Effector CD4-positive, alpha-beta T cell (primary cell): ENCODE measurements at places on chromosomes 5 and 9.

- no peak for DNase-seq
These were observed 99.0 kb downstream of the GAPVD1 start for GRCh38 chr9:125360601-125361000.

DNA sequence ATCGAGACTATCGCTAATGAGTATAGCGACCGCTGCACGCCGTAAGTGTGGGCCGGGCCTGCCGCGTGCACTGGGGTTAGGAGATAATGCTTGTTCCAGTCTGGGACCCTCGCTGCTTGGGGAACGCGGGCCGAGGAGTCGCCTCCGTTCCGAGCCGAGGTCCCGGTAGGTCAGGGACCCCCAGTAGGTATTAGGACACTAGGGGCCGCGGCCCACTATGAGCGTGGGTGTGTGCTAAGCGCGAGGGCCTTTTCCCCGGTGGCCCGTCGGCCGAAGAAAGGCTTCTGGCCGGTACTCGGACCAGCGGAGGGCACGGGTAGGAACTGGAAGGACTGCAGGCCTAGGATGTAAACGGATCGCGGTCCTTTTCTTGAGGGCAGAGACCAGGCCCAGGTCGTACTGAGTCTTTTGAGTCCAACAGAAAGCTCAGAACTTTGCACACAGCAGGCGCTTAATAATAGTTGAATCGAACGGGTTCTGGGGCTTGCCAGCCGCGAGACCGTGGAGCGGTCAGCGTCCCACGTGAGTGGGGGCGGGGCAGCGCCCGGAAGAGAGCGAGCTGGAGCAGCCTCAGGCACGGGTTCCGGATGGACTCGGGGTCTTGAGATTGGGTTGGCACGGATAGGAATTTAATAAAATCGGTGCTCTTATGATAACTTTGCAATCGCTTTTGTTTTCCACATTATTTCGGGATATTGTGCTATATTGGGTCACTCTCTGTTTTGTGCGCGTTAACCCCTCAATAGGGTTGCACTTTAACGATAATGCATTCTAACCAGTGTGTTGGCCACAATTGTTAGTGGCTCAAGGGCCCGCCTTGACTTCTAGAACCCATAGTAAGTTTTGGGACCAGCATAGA is 733 bp downstream of the HSPA4 start:
- peak; percentile 11 for DNase-seq

DNA sequence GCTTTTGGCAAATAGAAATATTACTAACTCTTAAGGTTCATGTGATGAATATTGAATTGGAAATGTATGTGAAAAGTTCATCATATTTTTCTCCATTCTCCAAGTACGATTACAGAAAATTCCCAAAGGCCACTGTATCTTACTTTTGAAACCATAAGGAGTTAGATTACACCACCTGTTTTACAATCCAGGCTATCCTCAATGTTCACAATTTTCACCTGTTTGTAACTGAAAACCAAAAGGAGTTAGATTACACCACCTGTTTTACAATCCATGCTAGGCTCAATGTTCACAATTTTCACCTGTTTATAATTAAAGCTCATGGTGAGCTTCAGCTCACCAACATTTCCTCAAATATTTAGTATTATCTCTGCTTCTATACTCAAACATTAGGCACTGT is 188.0 kb downstream of the HCN1 start:
- no peak for DNase-seq

DNA sequence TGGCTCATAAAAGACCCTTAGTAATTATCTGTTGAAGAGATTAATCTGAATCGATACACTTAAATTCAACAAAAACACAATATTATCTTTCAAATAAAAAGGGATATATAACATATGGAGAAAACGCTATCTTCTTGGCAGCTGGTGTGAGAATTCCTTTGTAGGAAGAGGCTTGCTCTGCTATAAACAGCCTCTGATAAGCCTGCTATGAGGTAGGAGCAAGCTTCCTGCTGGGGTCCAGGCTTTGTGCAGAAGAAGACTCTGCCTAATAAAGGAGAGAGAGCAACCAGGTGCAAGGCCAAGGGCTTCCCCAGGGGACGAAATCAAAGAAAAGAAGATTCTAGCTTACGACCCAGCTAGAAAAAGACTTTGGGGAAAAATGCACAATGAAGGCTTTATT is 43.3 kb upstream of the SSBP2 start:
- no peak for DNase-seq

- peak; percentile 36 for DNase-seq
These were observed 1.2 kb downstream of the MIER3 start for GRCh38 chr5:56950626-56951125.

DNA sequence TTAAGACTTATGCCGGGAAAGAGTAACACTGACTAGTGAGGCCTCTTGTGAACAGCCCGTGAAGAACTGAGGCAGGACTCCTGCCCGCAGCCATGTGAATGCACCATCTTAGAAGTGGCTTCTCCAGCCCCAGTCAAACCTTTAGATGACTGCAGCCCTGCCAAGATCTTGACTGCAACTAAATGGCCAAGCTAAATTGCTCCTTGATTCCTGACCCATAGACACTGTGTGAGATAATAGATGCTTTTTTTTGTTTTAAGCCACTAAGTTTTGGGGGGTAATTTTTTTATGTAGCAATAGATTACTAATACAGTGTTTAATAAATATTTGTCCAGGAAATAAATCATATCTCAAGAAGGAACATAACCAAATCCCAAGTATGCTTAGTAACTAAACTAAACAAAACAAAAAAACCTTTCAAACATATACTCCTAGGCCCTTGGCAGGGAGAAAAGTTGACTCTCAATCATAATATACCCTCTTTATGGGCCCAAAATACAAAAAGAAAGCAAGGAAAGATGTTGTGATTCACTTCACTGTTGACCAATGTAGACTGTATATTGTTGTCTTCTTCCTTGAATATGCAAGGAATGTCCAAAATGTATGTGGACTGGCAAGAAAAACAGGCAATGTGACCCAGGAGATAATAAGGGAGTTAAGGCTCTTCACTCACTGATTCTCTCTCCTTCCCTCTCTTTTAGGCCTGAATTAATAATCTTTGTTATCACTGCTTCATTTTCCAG is 79.7 kb upstream of the ZNF366 start:
- DNase-seq, result no peak

DNA sequence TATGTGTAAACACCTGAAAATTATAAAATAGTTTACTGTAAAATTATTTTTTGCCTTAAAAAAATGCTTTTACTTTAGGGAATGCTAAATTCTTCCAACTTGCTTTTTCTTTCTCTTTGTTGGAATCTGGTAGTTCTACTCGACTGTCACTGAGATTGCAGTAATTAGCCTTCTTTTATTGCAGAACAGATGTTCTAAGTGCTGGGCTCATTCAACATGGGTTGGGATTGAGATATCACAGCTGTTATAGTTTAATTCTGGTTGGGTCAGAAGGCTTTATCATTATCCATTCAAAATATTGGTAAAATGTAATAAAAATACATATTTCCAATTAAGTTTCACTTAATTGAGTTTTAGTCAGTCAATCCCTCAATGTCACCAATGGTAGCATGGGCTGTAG is 686.7 kb downstream of the CDH18 start:
- no peak for DNase-seq

DNA sequence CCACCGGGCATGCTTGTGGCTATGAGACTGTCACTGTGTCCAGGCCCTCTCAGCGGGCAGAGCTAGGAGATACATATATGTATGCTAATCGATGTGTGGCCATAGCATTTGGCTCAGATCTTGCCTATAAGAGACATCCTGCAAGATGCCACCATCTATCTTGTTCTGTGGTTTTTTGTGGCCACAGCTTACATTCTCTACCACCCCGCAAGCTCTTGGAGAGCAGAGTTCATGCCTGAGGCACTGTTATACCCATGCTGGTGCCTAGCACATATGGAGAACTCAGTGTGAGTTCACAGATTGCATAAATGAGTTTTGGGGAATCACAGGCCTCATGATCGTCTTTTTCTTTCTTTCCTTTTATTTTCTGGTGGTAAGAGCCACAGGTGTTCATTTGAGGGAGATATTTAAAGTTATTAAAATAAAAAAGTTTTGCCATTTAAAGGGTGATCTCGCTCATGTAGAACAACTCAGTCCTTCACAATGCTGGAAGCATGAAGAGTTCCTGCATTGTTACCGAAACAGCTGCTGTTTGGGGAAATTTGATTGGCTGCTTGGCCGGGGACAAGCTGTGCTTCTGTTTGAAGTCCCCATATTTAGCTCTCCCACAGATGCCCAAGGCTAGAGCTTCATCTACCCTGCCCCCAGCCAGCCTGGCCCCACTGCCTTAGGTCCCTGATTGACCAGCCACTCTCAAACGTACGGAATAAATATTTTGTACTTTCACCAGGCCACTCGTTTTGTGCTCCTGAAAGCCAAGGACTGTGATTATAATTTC is 169.2 kb upstream of the MAP1B start:
- no peak for DNase-seq

DNA sequence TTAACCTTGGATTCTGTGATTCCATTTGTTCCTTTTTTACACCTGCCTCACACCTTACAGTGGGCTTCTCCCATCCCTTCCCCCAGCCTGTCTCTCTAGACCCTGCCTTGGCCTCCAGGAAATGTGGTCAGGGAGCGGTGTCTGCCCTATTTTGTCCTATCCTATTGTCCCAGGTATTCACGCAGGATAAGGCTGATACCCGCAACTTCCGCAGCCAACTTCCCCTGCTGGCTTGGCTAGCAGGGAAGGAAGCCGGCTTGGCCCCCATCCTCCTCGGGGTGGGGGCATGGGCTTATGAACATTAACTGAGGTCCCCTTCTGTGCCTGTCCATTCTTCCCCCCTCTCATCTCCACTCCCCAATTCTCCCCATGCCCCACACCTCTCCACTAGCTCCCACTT is 3.5 kb downstream of the CSF1R start:
- no peak for DNase-seq

GRCh38 chr5:137226081-137226480 is 273.0 kb downstream of the SPOCK1 start:
- no peak for DNase-seq

- DNase-seq, result no peak
These were observed 3.7 kb downstream of the TMEM245 start for GRCh38 chr9:109115931-109116526.

DNA sequence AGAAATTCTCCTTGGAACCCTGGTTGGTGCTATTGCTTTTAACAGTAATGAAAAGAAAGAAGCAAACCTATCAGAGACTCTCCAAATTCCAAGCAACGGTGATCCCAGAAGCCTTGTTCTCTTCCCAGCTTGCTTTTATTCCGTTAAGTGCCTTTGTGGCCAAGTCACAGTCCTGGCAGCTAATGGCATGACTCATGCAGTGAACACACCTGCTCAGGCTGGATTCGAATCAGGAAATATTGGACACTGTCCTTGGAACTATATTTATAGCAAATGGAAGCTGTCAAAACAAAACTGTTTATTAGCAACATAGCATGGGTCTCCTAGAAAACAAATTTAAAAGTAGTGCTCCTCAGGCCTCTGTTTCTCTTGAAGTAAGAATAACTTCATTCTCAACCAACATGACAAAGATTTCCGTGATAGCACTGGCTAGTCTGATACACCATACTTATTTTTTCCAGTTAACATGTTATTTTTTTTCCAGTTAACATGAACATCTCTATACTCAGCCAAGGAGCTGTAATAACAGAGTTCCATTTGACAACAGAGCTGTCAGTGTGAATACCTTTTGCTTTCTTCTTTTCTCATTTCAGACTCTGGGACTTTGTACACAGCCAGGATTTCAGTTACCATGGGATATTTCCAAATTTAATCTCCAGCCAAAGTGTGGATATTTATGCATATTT is 502.4 kb downstream of the GADD45G start:
- no peak for DNase-seq

DNA sequence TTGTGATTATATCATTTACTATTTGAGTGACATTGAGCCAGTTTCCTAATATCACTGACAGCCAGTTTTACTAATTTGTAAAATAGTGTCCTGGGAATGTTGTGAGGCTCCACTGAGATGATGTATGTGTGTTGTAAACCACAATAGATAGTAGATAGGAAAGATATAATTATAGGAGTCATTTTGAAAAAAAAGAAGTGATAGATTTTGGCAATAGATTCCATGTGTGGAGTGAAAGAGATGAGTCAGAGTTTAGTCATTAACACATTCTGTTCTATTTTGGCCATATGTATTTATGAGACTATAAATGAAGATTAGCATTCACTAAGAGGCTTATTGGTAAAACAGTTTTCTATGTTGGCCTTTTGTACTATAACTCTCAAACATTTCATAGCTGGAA is 388.2 kb downstream of the FAM170A start:
- no peak for DNase-seq

DNA sequence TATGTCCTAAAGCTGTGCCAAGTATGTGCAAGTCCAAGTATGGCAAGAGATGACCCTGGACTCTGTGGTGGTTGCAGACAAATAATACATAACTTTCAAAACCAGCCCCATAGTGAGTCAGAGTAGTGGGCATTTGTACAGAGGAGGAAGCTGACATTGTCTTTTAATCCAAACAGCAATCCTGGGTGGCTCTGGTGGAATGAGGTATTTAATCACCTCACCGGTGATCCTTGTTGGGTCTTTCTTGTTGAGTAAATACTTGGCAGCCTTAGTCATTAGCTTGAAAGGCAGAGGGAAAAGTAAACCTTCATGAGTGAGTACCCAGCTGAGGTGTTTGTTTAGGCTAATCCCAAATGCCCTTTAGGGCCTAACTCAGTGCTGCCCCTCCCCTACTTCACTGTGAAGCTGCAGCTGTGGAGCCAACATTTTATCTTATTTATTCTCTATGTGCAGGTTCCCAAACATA is 148.7 kb upstream of the SLC12A2 start:
- no peak for DNase-seq

- DNase-seq, result no peak
These were observed 7.3 kb upstream of the PTGER4 start for GRCh38 chr5:40672425-40672824.

DNA sequence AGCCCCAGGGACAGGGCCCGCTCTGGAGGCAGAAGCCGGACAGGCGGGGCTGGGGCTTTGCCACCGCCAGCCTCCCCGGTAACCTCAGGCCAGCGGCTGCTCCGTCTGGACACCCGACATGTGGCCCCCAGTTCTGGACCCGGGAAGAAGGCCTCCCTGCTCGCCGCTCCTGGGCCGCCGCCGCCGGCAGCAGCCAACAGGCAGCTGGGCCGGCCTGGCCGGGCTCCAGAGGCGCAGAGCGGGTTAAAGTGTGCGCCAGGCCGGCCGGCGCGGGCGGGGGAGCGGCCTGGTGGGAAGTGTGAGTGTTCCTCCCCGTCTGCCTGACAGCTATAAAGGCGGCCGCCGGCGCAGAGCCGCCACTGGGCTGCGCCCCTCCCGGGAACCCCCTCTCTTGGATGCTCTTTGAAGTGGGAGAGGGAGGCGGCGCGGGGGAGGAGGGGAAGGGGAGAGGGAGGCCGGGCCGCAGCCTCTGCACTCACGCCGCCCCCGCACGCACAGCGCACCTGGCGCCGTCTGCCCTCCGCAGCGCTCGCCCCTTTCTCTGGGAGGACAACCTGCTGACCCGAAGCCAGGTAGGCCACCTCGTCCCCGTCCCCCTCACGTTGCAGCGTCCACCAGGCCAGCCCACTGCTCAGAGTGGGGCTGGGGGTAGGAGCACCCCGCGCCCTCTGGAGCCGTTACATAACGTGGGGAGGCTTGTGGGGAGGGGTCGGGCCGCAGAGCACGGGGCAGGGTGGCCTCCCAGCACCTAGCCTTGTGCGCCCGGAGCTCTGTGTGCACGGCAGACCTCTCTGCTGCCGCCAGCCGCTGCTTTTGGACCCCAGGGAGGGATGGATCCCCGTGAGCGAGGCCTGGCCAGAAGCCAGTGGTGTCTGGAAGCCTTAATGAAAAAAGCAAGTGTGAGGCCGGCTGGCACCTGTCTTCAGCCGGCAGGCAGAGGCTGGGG is at the start of gene ADAMTSL2:
TSS of gene ADAMTSL2 (plus strand) at position 359 of the 946 bp plus-strand sequence. CDS start 2,009 bp downstream, outside the sequence.
- no peak for DNase-seq

- no peak for DNase-seq
These were observed 102.5 kb downstream of the SPATA31D1 start for GRCh38 chr9:82091100-82091499.
